ENCODE measurements at places on chromosomes 1 and 21.

- DNase-seq: no peak
These were observed 13.1 kb downstream of the PTPN22 start for GRCh38 chr1:113858418-113858817.

DNA sequence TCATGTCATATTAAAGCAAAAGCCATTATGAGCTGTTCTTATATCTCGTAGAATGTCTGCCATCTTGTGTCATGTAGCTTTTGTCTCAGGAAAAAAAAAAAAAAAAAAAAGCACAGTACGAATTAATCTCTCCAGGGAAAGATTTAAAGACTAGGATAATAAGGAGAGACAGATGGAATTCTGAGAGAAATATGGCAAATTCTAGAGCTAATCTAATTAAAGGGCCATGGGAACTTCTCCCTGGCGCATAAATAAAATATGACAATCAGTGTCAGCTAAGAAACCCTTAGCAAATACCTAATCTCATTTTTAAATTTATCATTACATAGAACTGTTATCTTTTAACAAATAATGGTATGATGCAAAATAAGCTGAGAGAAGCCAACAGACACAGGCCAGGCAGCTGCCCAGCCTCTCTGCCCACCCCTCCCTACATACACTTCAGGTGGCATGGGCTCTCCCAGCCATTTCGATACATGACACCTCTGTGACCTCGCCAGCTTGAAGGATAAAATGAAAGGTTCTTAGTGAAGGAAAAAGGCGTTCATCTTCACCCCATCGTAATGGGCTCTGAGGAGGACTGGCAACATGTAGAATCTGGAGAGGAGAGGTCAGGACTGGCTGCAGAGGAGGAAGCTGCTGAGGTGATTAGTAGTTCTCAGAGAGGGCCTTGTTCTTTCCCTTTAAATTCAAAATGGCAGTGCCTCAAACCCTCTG lies 39.8 kb downstream of the DISC1 start:
- no peak for DNase-seq

DNA sequence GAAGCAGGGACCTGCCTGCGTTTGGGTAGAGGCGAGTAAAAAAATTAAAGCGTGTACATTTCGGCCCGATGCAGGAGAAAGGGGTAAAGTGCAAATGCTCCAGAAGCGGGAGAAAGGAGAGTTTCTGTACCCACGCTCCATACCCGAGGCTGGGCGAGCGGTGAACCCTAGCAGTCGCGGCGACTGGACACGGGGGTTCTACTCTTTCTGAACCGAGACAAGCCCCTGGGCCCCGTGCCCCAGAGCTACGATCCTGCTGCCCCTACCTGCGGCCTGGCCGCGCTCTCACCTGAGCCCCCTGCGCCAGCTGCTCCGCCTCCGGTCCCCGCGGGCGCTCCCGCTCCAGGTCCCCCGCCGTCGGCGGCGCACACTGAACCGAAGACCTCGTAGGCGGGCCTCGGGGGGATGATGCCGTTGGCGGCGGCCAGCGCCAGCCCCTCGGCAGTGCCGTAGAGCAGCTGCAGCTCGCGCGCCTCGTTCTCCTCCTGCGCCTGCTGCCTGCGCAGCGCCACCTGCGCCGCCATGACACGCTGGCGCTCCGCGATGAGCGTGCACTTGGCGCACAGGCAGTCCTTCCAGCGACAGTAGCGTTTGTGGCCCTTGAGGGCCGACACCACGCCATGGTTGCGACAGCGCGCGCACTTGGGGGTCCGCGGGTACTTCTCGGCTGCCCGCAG lies 2.4 kb downstream of the DMRTA2 start:
- no peak for DNase-seq

DNA sequence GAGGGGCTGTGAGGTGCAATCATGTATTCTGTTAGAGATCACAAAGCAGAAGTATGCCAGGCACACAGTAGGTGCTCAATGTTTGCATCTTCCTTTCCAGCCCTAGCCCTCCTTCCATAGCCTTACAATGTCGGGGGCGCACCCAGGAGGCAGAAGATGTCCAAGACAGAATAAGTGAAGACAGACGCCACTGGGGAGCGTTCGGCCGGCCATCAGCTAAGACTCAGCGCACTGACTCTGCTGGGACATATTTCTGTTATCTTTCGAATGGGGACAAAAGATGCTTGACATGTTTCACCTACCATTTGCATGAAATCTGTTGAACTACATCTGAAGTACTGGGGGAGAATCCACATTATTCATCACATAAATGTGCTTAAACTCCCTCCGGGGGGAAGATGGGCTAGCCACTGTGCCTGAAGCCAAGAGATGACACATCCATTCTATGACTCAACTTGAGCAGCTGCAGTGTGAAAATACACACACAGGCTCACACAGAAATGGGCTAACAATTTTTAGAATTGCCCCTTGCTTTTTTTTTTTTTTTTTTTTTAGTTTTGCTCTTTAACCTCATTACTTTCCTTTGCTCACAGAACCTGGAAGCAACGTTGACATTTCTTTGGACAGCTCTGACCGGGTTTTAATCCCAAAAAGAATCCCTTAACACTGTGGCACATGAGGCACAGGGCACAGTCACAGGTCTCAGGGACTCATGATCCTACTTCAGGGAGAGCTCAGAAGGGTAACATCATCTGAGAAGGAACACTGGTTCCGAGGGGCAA lies 7.9 kb downstream of the TIAM1 start:
- DNase-seq: no peak

- no peak for DNase-seq
These were observed 53.8 kb upstream of the PSEN2 start for GRCh38 chr1:226816576-226816975.

DNA sequence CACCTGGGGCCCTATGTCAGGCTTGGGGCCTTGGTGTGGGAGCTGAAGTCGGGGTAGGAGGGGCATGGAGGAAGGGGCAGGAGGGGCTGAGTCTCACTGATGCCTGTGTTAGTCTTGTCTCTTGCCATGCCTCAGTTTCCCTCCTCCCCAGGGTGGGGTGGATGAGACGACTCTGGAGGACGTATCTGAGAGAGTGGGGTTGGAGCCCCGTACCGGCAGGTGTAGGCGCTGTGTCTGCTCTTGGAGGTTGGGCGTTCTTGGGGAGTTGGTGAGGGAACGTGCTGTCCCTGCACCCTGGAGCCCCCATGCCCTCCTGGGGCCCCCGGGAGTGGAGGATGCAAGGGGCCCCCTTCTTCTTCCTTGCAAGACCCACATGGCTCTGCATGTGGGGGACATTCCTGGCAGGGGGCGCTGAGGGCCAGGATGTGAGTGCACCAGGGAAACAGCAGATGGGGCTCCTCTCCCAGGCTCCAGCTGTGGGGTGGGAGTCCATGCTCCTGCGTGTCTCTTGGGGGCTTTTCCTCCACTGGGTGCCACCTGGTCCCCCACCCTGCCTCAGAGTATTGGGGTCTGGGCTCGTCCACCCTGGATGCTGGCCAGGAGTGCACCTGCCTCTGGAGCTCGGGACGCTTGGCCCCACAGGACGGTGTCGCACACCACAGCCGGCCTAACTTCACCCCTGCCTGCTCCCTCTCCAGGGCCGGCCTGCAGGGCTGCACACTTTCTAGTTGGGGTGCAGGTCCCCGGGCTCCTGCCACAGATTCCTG lies 1.4 kb upstream of the TNFRSF14 start:
- no peak for DNase-seq

- no peak for DNase-seq
These were observed 61.4 kb downstream of the ACTL8 start for GRCh38 chr1:17816511-17816910.

DNA sequence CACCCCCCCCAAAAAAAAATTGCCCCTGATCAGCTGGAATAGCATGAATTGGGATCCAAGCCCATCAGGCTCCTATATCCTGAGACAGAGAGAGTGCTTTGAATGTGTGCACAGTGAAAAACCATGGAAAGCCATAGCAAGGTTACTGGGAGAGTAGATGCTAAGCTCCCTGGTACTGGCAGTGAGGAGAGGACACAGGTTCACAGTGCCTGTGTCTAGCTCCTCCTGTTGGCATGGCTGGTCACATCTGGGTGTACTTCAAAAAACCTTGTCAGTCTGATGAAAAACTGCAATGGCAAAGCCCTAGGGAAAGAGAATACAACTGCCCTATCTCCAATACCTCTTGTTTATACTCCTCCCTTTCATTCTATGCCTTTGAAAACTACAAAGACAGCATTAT lies 12.9 kb downstream of the COPA start:
- DNase-seq: no peak

DNA sequence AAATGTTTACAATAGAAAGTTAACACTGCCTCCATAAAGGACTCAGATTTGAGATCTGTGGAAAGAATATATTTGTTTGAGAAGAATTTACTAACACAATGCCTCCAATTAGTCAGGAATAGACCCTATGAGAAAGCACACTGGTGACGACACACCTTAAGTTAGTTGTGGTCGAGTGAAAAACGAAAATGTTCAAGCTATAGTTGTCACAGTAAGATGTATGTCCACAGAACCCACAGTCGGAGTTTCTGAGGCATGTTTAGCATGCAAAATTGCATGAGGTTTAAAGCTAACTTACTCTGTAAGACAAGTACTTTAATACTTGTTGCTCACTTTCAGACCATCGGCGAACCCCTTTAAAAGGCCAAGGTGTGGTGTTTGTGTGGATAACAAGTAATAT lies 69.9 kb upstream of the SIPA1L2 start:
- no peak for DNase-seq

DNA sequence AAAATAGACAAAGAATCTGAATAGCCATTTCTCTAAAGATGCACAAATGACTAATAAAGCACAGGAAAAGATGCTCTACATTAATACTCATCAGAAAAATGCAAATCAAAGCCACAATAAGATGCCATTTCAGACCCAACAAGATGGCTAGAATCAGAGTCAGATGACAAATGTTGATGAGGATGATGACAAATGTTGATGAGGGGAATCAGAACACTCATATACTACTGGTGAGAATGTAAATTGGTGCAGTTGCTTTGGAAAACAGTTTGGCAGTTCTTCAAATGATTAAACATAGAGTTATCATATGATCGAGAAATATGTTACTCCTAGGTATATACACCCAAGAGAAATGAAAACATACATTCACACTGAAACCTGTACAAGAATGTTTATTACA lies 33.9 kb downstream of the LRRC40 start:
- DNase-seq: no peak

DNA sequence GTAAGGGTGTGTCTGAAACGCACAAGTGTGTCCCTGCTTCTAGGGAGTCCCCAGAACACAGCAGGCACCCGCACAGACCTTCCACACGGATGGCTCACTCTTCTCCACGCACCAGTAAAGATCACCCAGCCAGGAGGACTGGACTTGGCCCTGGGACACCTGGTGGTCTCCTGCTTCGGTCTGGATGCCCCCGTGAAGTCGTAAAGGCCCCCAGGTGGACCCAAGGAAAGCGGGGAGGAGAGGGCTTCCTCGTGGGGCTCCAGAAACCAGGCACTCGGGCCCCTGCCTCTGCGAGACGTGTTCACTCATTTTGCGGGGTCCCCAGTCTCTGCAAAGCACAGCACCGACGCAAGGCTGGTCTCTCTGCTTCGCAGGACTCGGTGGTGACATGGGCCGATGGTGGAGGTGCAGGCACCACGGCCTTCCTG lies 20.2 kb upstream of the COL6A2 start:
- DNase-seq: no peak
